ENCODE measurements at places on chromosomes 12 and 14.

- DNase-seq = no peak
Observed at GRCh38 chr12:26113181-26113654, 11.6 kb downstream of the BHLHE41 start.

DNA sequence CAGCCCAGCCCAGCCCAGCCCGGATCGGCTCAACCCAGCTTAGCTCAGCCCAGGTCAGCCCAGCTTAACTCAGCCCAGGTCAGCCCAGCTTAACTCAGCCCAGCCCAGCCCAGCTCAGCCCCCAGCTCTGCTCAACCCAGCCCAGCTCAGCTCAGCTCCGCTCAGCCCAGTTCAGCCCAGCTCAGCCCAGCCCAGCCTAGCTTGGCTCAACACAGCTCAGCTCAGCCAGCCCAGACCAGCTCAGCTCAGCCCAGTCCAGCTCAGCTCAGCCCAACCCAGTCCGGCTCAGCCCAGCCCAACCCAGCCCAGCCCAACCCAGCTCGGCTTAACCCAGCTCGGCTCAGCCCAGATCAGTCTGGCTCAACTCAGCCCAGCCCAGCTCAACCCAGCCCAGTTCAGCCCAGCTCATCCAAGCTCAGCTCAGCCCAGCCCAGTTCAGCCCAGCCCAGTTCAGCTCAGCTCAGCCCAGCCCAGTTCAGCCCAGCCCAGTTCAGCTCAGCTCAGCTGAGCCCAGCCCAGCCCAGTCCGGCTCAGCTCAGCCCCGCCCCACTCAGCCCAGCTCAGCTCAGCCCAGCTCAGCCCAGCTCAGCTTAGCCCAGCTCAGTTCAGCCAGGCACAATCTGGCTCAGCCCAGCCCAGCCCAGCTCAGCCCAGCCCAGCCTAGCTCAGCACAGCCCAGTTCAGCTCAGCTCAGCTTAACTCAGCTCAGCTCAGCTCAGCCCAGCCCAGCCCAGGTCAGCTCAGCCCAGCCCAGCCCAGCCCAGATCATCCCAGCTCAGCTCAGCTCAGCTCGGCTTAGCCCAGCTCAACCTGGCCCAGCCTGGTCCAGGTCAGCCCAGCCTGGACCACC lies 331.7 kb downstream of the TMEM121 start:
- DNase-seq = no peak

DNA sequence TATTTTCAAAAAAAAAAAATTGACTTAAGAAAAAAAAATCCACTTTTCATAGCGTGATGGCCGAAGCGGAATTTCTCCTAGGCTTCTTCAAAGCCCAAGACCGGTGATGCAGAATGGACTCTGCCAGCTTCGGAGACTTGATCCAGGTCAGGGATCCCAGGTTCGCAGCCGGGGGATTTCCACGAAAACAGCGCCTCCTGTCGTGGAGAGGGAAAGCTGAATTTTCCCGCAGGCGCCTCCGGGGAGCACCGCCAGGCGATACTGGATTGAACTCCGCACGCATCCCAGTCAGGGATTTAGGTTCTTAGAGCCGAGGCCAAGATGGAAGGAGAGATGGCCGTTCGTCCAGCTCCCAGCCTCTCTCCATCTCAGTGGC lies 2.1 kb downstream of the TTC6 start:
- DNase-seq = no peak

DNA sequence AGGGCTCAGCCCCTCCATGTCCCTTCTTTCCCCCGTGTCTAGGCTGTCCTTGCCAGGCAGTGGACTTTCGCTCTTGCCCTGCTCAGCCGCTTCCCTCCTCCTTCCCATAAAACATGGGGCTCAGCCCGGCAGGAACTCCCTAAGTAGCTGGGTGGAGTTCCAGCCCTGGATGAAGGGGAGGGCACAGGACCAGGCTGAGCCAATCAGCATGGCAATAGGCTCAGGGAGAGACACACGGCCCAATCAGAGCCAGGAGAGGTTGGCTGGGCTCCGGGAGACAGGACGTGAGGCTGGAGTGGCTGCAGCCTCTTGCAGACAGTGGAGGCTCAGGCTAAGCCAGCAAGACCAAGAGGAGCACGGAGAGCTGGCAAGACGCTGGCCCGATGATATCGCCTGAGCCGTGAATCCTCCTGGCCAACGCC lies 54.3 kb downstream of the GALNT9 start:
- DNase-seq = no peak

DNA sequence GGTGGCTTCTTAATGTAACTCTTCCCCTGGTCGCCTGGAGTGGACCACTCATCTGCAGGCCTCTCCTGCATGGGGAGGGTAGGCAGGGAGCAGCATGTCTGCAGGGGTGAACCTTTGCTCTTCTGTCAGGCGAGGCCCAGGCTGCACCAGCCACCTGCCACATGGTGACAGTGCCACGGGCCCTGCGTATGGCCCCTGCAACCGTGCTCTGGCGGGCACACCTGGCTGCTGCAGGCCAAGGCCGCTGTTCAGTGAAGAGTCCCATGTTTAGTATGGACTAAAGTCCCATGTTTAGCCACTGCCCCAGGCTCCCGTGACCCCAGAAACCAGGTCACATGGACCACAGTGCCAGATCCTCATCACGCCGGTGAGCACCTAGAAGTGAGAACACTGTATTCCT lies 187.0 kb downstream of the ADGRD1 start:
- DNase-seq = no peak

DNA sequence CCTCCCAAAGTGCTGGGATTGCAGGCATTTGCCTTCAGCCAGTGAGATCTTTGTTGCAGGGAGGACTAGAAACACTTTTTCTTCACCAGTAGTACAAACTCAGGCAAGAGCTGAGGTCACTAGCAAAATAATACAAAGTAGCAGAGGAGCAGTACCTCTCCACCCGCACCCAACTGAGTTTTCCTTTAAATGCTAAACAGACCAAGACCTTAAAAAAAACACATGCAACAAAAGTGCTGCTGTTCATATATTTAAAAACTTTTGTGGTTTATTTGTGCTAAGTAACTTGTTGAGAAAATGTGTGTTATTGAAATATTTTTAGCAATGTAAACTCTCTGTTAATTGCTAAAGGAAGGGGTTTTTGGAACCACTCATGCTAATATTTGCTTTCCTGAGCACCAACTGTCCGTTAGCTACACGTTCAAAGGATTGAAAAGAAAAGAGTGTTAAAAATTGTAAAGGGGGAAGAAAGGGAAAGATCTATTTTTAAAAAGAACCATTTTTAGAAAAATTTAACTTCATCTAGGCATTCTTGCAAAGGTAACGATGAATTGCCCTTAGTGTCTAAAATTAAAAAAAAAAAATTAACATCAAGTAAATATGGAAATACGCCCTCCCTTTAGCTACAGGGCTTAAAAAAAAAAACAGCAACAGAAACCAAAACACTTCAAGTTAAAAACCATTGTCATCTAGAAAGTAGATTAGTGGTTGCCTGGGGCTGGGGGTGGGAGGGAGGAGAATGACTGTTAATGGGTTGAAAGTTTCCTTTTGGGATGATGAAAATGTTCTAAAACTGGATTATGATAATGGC lies 114.0 kb upstream of the KRAS start:
- DNase-seq = no peak

DNA sequence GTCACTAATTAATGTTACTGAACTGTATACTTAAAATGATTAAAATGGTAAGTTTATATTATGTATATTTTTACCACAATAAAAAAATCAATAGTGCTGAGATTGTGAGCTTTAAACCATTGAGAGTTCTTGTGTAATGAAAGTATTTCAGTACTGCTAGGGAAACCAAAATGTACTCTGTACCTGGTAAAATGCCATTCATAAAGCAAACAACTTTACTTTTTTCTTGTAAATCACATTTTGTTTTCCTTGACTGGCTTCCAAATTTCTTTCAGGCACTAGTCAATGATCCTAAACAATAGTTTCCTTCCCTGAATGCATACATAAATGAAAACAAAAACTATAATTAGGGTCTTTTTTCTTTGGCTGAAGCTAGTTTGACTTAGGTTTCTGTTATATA lies 29.4 kb upstream of the SNRPF start:
- DNase-seq = no peak

DNA sequence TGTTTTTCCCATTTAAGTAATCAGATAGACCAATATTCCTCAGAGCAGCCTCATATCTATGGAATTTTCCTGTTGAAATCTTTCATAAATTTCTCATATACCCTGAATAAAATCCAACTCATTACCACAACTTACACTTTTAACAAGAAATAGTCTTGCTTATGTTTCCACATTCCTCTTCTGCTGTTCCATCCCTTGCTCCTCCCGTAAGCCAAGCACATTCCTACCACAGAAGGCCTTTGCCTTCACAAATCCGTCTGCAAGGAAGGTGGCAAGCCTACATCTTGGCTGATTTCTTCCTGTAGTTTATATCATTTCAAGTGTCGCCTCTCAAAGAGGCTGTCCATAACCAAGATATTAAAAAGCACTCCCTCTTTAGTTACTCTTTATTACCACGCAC lies 127.7 kb downstream of the C12orf50 start:
- no peak for DNase-seq

GRCh38 chr14:68279777-68280233 lies 460.2 kb downstream of the RAD51B start:
- no peak for DNase-seq

GRCh38 chr14:64212666-64213065 lies 81.5 kb downstream of the ESR2 start:
- no peak for DNase-seq

- no peak for DNase-seq
Observed at GRCh38 chr12:70788774-70789173, 131.8 kb downstream of the PTPRR start.

GRCh38 chr14:61491224-61491623 lies 169.8 kb downstream of the PRKCH start:
- DNase-seq = no peak

GRCh38 chr14:21719841-21720240 lies 46.2 kb upstream of the OR4E1 start:
- no peak for DNase-seq

DNA sequence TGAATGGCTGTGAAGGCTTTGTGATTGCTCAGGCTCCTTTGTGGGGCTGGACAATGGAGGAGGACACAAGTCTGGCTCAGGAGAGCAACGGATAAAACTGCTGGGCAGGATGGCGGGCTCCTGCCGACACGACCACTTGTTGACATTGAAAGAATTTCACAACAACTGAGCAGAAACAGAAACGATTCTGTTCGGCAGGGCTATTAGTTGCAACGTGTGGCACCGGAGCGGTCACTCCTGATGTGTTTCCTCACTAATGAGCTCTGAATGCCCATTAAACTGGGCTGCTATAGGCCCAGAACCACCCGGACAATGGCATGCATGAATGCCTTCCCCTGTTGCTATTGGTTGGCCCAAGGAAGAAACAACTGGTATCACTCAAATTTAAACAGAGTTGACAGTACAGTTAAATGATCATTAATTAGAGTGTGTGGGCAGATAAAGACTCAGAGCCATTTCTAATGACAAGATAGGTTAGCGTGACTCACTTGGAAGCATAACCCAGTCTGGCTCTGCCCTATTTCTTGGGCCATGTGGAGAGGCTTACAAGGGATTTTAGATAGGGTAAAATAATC lies 142.9 kb downstream of the ASCL1 start:
- no peak for DNase-seq

DNA sequence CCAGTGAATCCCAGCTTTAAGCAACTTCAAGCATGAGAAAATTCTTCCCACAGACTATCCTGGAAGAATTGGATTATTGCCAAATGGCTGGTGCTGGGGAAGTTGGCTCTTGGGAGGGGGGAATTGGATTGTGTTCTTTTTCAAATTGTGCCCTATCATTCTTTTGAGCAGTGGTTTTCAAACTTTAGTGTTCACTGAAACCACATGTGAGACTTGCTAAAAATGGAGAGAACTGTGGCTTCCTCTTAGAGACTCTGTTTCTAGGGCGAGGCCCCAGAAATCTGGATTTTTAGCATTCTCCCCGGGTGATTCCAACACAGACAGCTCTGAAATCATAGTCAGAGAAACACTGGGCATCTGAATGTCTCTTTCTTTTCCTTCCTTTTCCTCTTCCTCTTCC lies 14.3 kb upstream of the OTUB2 start:
- DNase-seq = no peak

DNA sequence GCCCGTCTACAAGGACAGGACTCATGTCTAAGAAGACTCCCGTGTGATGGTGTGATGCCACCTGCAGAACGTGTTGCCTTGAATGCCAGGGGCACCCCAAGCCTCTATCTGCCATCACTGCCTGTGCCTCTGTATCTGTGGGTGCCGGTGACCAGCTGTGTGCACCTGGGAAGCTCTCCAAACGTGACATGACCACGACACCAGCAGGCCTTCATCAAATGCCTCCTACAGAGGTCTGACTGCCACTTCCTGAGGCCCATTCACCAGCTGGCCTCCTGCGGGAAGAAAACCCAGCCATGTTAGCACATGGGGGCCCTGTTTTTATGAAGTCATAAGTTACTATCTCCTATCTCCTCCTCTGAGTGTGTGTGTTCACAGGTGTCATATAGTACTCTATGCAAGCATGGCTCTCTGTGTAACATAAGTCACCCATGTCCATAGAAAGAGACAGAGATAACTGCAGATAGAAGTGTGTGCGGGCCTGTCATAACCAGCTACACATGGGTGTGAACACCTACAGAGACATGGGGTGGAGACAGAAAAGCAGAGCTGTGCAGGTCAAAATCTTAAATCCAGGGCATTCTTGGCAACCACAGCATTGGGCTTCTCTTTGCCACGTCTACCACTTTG lies 18.3 kb upstream of the SERPINA4 start:
- no peak for DNase-seq

- DNase-seq = no peak
Observed at GRCh38 chr14:28163233-28163632, 603.4 kb upstream of the FOXG1 start.

DNA sequence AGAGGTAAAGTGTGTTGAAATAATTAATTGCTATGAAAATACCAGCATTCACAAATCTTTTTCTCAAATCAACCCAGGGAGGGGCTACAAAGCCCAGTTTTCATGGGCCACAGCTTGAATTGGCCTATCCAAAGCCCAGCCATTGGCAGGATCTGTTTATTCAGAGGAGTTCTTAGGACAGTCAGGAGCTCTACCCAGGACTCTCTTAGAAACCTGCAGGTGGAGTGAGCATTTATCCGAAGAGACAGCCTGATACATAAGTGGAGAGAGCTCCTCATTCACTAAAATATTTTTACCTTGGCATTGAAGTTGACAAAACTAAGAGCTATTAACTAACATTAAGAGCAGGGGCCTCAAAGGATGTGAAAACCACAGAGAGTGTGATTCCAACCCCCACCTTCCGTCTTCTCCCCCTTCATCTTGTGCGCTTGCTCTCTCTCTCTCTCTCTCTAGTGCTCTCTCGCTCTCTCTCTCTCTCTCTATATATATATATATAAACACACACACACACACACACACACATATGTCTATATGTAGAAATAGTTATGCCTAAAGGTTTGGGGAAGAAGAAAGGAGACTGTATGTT lies 315.5 kb downstream of the SNAPC1 start:
- DNase-seq = no peak

DNA sequence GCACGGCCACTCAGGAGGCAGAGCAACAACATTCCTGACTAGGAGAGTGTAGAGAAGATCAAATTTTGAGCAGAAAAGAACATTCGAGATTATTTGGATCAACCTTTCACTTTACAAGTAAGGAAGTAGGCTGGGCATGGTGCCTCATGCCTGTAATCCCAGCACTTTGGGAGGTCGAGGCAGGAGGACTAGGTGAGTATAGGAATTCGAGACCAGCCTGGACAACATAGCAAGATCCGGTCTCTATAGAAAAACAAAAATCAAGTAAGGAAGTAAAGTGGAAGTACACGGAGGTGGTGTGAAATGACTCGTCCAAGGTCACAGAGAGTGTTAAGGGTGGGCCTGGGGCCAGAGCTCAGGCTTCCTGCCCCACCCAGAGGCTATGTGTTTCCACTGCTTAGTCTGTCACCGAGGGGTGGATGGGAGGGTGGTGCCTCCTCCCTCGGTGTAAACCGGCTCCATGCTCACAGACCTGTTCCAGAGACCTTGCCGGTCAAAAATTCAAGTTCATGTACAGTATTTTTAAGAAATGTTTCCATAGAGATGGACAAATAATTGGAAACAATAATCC lies 51.9 kb downstream of the MAP1LC3B2 start:
- DNase-seq = no peak

Data from vagina (tissue), 2 donors.